Activated CD4-positive, alpha-beta T cell treated with anti-CD3 and anti-CD28 coated beads for 1 hour (primary cell): ENCODE measurements at places on chromosomes 7 and 10.

DNA sequence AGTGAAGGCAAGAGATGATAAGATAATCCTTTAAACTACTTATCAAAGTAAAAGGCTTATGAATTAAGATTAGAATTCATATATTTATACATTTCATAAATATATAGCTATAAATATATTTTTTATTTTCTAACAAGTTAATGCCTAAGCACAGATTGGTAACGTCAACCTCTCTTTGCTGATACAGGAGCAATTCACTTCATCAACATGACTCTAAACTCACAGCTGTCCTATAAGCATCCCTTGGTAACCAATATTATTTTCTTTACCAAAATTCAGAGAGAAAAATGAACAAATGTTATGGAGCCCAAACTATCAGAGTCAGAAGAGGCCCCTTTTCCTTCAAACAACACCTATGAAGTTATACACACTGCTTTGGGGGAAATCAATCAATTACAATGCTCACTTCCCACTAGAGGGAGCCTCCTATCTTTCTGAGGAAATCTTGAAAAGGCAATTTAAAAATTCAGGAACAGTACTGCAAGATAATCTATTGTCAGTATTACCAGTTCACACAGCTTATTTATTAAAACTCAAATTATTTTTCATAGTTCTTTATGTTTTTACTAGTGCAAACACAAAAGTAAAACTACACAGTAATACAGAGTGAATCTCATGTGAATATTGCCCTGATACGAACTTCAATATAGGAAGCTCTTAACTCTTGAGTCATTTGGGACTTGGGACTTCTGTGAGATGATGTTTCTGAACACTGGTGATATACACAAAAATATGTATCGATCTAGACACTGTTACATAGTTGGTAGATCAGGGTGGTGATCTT lies 51.0 kb upstream of the NOBOX start:
- DNase-seq: no peak

DNA sequence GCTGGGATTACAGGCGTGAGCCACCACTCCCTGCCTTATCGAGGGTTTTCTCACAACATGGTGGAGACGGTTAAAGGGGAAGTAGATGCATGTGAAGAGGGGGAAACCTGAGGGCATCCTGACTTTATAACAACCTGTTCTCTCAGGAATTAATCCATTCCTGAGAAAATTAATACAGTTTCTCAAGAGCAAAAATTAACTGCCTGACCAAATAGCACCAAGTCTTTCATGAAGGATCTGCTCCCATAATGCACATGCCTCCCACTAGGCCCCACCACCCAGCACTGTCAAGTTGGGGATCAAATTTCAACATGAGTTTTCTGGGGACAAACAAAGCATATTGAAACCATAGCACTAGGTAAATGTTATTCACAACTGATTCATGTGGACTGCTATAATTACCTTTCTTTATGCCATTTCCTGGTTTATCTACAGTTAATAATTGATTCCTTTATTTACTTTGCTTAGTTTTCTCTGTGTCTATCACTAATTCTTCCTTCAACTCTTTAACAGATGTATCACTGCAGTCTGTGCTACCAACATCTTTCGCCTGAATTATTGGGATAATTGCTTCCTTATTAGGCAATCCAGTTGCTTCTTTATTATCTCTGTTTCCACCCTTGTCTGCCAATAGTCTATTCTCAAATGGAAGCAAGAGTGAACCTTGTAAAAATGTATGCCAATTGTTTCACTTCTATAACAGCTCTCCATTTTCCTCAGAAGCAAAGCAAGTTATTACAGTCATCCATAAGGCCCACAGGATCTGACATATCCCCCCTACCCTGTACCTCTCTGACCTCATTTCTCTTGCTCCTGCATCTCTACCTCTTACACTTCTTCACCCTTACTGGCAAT lies 12.9 kb upstream of the MICU1 start:
- no peak for DNase-seq

GRCh38 chr7:148371280-148371937 lies 219.2 kb upstream of the C7orf33 start:
- no peak for DNase-seq

- no peak for DNase-seq
Measured at GRCh38 chr10:72759584-72759983, 67.6 kb downstream of the MCU start.

- DNase-seq: no peak
Measured at GRCh38 chr7:41787651-41788350, 84.9 kb upstream of the INHBA start.

GRCh38 chr7:25765110-25765655 lies 386.8 kb upstream of the NFE2L3 start:
- DNase-seq: no peak

- DNase-seq: no peak
Measured at GRCh38 chr7:83704564-83704963, 55.6 kb upstream of the SEMA3E start.

GRCh38 chr10:2478656-2479055 lies 588.7 kb upstream of the PFKP start:
- DNase-seq: no peak

- DNase-seq: no peak
Measured at GRCh38 chr7:142746264-142746663, 3.0 kb upstream of the PRSS1 start.
